COR-L47 (cell line): ENCODE measurements at places on chromosomes 1 and 21.

DNA sequence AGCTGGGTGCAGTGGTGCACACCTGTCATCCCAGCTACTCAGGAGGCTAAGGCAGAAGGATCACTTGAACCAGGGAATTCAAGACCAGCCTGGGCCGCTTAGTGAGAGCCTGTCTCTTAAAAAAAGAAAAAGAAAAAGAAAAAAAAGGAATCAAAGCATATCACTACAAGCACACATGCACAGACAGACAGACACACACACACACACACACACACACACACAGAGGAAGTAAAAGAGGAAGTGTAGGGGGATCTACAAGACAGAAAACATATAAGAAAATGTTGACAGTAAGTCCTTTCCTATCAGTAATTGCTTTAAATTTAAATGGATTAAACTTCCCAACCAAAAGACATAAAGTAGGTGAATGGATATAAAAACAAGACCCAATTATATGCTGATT is 180.3 kb downstream of the FAF1 start:
- no peak for DNase-seq

- DNase-seq, result no peak
Measured at GRCh38 chr1:79262745-79263258, 256.3 kb upstream of the ADGRL4 start.

DNA sequence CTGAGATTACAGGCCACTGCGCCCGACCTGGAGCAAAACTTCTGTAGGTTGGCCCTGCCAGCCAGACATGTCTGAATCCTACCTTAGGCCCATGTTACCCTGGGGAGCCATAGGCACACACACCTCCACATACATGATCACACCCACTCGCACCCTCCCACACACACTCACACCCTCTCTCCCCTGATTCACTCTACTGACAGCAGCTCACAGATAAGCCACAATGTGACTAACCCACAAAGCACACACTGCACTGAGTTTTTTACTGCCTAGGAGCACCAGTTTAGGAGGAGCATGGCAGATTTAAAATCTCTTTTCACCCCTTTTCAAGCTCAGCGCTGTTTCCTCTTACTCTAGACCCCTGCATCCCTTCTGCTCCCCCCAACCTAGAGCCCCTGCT is 41.7 kb downstream of the SLC30A1 start:
- DNase-seq, result no peak

DNA sequence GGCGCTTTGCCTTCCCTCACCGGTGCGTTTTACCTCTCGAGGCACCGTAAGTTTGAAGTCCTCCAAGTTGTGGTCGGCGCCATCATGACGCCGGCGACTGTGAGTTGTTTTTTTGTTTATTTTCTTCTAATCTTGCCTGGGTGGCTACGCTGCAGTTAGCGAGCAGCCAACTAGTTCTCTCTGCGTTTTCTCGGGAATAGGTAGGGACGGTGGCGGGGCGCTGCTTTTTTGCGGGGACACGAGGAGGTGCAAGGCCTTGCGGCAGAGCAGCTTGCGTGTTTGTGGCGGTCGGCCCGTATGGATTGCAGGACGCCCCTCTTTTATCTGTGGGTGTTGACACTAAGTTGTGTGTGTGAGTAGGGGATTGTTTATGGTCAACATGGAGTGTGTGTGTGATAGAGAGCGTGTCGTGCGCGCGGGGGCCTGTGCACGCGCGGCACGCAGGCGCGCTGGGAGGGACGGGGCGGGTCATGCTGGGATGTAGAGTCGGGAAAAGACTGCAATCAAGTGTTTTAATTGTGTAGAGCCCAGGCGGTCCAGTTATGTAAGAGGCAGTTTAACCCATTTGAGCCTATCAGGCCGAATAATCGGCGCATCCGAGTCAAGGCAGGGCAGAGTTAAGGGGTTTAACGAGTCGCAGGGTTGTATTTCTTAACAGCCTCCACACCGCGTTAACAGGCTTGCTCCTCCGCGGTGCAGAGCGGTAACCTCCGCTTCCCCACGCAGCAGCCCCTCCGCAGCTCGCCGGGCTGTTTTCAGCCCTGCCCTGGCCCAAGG is 1.2 kb upstream of the NEGR1 start:
- DNase-seq, result peak; percentile 86

DNA sequence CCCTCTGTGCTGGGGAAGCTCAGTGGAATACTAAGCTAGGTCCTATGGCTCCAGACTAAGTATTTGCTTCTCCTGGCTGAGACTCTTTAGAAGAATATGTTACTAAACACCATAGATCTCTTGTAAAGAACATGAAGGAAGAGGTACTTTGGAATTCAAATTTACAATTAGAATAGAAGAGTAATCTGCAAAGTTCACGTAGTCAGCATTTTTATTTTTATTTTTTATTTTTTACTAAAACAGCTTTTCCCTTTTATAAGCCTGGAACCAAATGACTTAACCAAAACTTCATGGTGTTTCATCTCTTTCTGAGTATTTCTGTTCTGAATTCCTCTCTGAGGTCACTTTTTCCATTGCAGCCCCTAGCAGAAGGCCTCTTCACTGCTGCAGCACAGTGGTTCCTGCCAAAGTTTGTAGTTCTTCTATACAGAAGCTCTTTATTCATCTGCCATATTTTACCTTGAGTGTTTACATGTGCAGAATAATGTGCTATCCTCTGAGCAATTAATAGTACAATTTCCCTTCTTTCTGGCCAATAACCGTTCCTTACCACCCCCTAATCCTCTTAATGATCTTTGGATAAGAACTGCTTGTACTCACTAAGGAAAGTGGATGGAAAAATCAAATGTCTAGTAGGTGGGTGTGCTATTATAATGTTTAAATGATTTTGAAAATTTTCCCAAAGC is 27.2 kb downstream of the TSEN15 start:
- no peak for DNase-seq

- DNase-seq, result no peak
Measured at GRCh38 chr1:30371888-30372791, 351.2 kb downstream of the MATN1 start.

- DNase-seq, result no peak
Measured at GRCh38 chr1:183349201-183349711, 68.9 kb downstream of the NMNAT2 start.

DNA sequence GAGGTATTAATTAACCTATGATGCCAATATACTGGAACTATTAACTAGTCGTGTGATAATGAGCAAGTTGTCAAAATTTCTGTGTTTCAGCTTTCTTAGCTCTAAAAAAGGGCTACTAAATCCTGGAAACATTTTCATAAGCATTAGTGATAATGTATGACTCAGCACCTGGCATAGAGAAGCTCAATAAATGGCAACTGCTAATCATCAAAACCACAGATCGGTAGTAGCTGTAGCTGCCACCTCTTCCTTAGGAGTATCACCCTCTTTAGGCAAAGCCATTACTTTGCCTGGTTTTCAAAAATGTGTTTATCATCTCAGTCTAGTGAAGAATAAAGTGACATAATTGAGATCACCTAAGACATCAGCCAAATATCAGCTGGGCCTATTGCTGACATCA is 75.5 kb downstream of the TPR start:
- DNase-seq, result no peak

DNA sequence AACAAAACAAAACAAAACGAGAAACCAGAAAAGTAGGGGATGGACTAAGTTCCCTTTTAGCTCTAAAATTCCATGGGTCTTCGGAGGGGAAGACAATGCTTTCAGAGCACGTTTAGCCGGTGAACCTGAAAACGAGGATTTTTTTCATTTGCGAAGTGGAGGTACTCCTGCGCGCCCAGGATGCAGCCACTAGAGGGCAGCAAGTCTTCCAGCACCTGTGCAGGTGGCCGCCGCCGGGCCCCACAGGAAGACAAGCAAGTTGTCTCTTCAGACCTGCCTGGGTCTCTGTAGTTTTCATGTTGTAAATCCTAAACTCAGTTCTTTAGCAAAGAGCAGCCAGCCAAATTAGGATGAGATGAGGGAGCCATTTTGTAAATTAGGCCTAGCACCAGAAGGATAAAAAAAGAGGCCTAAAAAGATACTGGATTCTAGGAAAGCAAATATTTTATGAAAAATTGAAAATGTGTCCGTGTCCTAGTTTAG is 17.7 kb upstream of the SNX27 start:
- peak; percentile 67 for DNase-seq

DNA sequence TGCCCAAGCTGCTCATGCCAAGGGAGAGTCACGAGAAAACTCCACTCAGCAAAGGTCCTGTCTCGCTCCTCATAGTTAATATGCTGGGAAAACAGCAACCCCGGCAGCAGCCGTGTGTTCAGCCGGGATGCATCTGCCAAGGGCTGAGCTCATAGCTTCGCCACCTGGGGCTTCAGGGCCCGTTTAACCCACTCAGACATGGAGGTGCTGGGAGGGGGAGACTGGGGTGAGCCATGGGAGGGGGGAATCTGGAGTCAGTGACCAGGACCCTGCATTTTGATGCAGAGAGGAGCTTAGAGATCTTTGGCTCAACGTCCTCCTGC is 283.4 kb downstream of the PTPRU start:
- no peak for DNase-seq

DNA sequence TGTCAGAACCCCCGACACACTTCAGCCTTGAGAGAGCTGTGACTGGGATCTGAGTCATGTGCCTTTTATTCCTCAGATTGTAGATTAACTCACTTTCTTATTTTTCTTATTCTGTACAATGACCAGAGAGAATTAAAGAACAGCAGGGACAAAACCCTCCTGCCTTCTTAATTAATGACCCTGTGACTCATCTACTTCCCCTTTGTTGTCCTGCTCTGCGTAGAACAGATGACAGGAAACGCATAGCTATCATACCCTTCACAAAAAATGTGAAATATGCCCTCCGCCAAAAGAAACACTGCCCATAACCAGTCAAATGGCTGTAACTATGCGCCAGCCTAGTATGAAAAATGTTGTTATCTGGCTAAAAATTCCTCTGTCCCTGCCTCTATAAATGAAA is 9.1 kb upstream of the PADI2 start:
- no peak for DNase-seq

DNA sequence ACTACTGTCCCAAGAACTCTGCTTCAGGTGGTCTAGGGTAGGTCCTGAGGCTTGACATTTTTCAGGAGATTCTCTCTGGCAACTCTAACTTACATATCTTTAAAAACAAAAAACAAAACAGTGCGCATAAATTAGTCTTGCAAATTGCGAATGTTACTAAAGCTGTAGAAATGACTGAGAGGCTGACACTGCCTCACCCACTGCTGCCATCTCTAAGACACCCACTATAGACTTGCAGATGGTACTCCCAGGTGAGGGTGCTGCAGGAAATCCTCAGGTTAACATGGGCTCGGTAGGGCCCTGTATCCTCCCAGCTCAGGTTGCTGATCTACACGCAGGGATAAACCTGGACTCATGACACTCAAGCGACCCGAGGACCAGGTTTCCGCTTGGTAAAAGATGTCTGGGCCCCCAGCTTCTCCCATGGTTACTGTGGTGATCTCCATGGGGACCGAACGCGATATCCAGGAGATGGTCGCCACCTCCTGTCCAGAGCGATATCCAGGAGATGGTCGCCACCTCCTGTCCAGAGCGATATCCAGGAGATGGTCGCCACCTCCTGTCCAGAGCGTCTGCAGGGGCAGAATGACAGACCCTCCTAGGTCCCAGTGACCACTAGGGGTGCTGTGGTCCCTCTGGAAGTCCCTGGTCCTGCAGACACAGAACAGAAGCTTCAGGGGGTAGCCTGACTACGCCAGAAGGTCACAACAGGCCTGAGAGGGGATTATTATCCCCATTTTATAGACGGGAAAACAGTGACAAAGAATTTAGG is 16.2 kb upstream of the LY9 start:
- DNase-seq, result peak; percentile 11

DNA sequence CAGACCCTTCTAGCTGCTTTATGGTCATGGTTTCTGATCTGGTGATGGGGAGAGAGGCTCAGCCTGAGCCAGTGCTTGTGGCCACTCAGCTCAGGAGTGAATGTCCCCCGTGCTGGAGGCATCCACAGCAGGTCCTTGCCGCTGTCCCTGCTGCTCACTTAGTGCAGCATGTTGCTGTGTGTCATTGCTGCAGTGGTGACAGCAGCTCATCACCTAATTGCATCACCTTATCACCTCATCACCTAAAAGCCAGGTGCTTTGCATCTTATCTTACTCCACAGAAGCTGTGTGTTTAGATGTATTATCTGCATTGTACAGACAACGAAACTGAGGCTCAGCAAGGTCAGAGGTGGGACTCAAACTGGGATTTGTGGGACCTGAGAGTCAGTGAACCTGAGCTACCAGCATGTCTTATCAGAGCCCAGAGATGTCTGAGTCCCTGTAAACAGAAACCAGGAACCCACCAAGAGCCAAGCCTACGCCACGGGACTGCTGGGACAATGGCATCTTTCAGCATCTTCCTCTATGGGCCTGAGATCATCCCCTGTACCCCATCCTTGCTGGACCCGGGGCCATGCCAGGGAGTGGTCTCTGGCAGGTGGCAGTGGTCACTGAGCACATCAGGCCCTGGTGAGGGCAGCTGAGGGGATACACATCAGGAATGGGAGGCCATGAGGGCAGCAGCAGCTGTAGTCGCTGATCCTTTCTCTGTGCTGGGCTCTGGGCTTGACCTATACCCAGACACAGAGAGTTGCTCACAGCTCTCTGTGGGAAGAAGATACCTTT is 6.5 kb downstream of the PODN start:
- DNase-seq, result no peak

- no peak for DNase-seq
Measured at GRCh38 chr1:235402457-235403200, 35.4 kb downstream of the TBCE start.

DNA sequence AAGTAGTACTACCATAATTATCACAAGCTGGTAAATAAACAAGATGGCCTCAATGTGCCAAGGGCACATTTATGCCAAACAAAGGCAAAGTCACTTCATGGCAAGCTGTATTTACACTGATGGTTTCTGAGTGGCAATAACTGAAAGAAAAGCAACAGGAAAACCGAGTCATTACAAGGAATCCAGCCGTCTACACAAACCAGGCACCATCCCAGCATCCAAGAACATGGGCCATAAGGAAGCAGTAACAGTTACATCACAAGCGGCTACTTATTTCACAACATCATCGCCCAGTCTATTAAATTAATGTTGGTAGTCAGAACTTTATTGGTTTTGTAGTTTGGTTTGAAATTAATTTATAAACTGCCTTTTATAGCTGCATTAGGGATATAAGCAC is 214.2 kb downstream of the RERE start:
- peak; percentile 60 for DNase-seq

DNA sequence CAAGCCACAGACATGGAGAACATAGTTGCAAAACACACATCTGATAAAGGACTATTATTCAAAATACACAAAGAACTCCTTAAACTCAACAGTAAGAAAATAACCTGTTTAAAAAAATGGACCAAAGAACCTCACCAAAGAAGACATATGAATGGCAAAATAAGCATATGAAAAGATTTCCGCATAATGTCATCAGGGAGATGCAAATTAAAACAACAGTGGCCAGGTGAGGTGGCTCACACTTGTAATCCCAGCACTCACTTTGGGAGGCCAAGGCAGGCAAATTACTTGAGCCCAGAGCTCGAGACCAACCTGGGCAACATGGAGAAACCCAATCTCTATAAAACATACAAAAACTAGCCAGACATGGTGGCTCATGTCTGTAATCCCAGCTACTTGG is 50.4 kb downstream of the PRPF38A start:
- no peak for DNase-seq
